Inflammatory macrophage (primary cell): ENCODE measurements at places on chromosomes 5 and 9.

GRCh38 chr5:24621792-24622191, 23.0 kb downstream of the CDH10 start:
- peak; percentile 11 for DNase-seq

DNA sequence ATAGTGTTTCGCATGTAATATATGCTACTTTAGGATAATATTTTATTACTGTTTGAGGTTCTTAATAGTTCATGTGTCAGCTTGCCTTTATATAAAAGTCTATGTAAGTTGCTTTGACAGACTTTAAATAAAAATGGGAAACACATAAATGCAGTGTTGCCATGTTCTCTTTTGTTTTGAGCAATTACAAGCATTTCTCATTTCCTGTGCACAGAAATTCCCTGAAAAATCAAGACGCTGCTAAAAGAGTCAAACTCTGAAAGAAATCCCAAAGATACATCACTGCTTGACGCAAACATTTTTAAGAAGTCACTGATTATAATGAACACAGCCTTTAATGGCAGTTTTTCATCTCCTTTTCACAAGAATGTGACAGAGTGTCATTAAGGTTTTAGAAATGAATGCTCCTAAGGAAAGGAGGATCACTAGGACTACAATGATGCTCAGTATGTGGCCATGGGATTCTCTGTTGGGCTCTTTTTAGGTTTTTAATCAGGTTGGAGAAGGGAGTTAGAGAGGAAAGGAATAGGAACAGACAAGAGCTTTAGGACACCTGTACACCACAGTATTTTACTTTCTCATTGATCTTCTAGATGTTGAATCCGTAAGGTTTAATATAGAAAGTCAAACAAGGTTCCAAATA, 29.4 kb downstream of the ZCCHC7 start:
- peak; percentile 2 for DNase-seq

GRCh38 chr5:179288809-179289185, 56.5 kb downstream of the ADAMTS2 start:
- no peak for DNase-seq

DNA sequence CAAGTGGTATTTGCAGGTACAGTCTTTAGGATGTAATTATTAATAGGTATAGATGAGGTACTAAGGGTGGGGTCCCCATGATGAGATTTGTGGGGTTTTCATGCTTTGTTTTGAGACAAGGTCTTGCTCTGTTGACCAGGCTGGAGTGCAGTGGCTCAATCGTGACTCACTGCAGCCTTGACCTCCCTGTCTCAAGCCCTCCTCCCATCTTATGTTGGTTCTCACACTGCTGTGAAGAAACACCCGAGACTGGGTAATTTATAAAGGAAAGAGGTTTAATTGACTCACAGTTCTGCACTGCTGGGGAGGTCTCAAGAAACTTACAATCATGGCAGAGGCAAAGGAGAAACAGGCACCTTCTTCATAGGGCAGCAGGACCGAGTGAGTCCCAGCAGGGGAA, 217.5 kb downstream of the CDK5RAP2 start:
- DNase-seq, result no peak

GRCh38 chr5:107376546-107377276, 294.0 kb downstream of the EFNA5 start:
- DNase-seq, result no peak

DNA sequence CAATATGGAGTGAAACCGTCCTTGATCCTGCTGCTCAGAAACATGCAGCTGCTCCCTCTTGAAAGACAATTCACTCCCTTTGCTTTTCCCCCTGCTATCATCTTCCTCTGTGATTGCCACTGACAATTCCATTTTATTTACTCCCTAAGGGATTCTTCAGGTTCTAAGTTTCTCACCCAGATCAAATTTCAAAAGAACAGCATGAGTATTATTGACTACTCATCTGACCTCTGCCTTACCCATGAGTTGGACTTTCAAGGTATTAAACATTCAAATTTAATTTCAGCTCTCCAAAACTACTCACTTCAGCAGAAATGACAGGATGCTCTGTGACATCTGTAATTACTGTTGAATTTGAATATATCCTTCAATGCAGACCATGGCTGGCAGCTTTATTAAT, 236.5 kb upstream of the HAPLN1 start:
- DNase-seq, result no peak

DNA sequence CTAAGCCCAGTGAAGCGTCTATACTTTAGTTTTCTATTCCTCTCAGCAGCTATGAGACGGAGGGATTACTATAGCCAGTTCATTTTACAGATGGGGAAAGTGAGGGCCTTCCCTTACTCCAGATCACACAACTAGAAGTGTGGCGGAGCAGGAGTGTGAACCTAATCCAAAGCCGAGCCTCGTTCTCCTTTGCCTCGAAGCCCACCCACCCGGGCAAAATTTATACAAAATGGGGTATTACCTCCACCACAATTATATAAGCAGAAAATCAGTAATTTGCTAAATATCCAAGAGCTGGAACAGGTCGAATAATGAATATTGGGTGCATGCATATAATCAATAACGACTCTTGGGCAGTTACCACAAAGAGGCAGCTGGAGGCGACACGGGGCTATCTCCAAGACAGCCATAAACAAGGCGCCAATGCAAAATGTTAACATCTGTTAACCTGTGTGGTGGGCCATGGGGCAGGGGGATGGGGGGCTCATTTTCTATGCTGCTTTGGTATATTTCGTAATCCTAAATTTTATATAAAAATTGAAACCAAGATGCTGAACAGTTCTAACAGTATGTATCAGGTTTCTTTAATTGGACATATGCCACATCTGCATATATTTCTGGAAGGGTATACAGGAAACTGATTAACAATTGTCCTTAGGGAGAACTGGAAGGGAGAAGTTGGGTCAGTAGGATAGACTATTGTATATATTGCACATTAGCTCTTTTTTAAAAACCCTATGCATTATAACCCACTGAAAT, 1.2 kb upstream of the RNF44 start:
- DNase-seq, result no peak

GRCh38 chr9:38091310-38092199, 22.5 kb upstream of the SHB start:
- peak; percentile 37 for DNase-seq

DNA sequence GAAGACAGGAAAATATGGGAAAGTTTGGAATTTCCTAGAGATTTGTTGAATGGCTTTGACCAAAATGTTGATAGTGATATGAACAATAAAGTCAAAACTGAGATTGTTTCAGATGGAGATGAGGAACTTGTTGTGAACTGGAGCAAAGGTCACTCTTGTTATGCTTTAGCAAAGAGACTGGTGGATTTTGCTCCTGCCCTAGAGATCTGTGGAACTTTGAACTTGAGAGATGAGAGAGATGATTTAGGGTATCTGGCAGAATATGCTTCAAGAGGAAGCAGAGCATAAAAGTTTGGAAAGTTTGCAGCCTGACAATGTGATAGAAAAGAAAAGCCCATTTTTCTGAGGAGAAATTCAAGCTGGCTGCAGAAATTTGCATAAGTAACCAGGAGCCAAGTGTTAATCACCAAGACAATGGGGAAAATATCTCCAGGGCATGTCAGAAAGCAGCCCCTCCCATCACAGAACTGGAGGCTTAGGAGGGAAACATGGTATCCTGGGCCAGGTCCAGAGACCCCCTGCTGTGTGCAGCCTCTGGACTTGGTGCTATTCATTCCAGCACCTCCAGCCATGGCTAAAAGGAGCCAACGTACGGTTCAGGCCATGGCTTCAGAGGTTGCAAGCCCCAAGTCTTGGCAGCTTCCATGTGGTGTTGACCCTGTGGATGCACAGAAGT, 114.3 kb upstream of the STARD4 start:
- no peak for DNase-seq

GRCh38 chr5:60577116-60577515, 122.8 kb downstream of the DEPDC1B start:
- no peak for DNase-seq

- peak; percentile 55 for DNase-seq
These were observed 1.4 kb upstream of the SPAAR start for GRCh38 chr9:35907711-35908503.

GRCh38 chr5:134082264-134082992, 32.1 kb upstream of the TCF7 start:
- no peak for DNase-seq

DNA sequence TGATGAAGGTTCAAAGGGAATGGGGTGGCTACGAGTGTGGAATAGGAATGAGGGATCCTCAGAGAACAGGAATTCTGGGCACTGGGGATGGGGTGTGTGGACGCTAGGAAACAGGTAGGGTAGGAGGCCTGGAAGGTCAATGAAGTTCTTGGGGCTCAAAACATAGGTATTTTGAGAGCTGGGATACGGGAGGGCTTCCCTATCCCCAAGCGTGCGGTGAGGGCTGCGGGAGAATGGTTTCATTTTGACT, 718 bp downstream of the QSOX2 start:
- no peak for DNase-seq

DNA sequence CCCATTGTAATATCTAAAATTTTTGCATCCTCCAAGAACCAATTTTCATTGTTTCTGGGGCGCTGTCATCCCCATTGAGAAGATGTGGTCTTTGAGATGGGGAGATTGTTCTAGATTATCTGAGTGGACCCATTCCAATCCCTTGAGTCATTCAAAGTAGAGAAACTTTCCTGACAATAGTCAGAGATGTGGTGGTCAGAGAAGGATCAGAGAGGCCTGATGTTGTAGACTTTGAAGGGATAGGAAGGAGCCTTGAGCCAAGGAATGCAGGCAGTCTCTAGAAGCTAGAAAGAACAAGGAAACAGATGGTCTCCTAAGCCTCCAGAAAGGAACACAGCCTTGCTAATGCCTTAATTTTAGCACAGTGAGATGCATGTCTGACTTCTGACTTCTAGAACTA, 80.4 kb downstream of the TEK start:
- DNase-seq, result no peak

DNA sequence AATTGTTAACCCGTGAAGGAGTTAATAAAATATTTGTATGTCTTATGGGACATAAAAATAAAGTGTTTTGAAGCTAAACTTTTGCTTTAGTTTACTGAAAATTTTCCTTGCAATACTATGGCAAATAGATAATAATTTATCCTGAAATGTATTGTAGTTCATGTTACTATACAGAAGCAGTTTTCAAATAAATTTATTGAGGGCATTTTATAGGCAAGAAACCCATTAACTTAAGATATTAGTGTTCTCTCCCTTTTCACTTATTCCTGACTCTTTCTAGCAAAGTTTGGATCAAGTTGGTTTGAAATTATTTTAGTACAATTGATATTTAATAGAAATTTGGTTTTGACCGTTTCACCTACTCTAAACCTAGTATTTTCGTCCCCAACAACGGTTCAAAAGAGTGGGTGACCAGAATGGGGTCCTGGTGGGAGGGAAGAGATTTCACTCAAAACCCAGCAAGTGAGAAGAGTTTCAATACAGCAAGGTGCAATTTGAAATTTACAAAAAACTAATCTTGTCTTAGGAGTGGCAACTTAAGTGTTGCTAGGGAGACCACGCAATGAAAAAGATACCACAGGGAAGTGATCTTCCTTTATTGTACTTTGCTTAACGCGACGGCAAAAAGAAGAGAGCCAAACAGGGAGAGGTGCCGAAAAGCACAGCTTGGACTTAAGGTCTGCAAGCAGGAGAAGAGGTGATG, 28.4 kb downstream of the NR2F1 start:
- DNase-seq, result no peak

DNA sequence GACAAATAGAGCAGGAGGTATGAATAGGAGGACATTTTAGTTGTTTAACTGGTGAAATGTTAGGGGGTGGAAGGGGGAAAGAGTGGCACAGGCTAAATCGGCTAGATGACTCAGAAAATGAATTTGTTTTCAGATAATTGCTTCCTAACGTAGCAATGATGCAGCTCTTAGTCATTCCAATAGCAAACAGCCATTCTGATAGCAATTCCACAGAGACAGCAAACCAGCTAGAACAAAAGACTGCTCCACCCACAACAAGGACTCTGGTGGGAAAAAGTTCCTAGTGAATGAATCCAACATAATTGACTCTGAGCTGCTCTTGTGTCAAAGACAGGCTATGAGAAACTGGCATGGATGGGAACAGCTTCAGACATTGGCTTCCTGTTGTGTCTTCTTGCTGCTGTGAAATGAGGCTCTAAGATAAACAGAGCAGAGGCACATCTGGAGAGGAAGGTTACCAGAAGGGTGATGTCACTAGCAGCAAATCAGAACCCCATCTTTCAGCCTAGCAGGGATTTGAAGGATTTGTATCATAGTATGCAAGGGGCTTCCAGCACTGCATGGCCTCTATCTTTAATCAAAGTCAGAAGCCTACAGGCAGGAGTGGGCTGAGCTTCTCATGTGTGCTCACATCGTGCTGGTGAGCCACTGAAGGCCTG, 28.1 kb upstream of the F2RL1 start:
- no peak for DNase-seq

DNA sequence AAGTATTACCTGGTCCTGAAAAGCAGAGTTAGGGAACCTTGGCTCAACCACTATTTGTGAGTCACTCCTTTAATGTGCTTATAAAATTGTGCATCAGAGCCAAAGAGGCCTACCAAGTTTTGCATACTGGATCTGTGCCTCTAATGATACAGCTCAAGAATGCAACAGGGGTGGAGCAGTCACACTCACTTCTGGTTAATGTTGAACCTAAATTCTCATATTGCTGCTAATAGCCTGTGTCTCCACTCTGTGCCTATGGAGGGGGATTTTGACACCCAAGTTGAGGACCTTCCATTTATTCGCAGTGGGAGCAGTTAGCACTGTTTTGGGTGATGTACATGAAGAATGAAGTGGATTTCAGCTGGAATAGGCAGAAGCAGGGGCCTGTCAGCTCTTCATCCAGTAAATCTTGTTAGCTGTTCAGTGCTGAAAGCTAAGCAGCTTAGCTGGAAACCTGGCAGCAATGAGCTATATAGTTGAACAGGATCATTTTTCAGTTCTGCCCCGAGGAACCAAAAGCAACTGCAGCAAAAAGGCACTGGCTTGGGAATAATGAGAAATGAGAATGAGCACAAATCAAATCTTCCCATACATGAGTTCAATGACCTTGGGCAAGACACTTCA, 9.7 kb downstream of the SH3TC2 start:
- no peak for DNase-seq

- peak; percentile 39 for DNase-seq
These were observed 5.3 kb downstream of the ERAP2 start for GRCh38 chr5:96881511-96882115.

- DNase-seq, result no peak
These were observed 264.5 kb upstream of the PRR16 start for GRCh38 chr5:120199559-120199958.

- DNase-seq, result peak; percentile 88
These were observed 38.1 kb upstream of the STARD4 start for GRCh38 chr5:111550282-111551020.

- DNase-seq, result no peak
These were observed 5.4 kb upstream of the CEP72 start for GRCh38 chr5:606526-607399.

GRCh38 chr9:94663140-94663539, 23.8 kb upstream of the FBP1 start:
- no peak for DNase-seq

- DNase-seq, result no peak
These were observed 20.5 kb upstream of the IFNE start for GRCh38 chr9:21502586-21502985.

- no peak for DNase-seq
These were observed 95.4 kb upstream of the LIFR start for GRCh38 chr5:38651806-38652205.

GRCh38 chr5:82364497-82364896, 86.3 kb upstream of the RPS23 start:
- peak; percentile 46 for DNase-seq

- no peak for DNase-seq
These were observed 91.2 kb downstream of the PDZD2 start for GRCh38 chr5:31730139-31730538.

- DNase-seq, result no peak
These were observed 3.2 kb upstream of the ALDH1B1 start for GRCh38 chr9:38389313-38389712.
